KG1 (cell line): ENCODE measurements at places on chromosomes 11 and 22.

- no peak for DNase-seq
Observed at GRCh38 chr22:47409539-47410275, 647.3 kb downstream of the TBC1D22A start.

DNA sequence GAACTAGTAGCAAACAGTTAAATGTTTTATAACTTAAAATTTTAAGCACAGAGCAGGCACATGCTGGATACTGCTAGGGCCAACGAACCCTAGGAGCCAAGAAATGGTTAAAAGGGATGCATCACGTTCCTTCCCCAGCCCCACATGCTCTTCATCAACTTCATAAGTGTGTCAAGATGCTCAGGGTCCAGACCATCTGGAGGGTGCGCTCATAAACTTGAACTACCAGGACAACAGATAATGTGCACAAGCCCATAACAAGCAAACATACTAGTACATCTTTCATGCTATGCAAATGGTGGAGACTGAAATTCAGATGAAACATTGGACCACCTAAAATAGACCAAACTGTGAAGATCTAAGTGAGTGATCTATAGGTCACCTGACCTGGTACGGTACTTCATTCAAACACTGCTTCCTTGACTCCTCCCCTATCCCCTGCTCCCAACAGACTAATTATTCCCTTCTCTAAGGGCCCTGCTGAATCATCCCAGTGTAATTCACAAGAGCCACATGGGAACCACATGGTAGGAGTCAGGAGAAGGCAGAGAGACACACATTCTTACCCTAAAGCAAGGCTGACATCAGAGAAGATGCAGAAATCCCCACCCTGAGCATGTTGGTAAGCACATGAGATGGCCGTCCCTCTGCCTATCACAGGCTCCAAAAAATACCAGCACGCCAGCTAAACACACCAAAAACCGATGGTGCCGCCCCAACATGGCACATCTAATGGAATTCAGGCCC, 83.9 kb downstream of the ETS1 start:
- no peak for DNase-seq

- DNase-seq = no peak
Observed at GRCh38 chr22:26983311-26983710, 325.9 kb downstream of the MIAT start.

DNA sequence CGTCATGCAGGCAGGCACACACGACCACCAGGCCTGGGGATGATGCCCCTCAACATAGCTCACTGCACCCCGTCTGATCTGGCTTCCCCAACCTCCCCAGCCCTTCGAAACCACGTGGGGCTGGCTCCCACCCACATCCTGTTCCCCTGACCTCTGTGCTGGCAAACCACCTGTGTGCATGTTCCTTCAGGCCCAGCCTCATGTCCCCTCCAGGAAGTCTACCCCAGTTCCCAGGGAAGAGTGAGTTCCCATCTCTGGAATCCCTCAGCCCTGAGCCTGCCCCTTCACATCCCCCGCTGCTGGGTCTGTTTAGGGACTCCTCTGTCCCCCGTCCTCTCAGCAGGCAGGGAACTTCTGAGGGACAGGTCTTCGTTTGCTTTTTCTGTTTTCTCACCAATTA, 7.1 kb downstream of the SLC7A4 start:
- no peak for DNase-seq

DNA sequence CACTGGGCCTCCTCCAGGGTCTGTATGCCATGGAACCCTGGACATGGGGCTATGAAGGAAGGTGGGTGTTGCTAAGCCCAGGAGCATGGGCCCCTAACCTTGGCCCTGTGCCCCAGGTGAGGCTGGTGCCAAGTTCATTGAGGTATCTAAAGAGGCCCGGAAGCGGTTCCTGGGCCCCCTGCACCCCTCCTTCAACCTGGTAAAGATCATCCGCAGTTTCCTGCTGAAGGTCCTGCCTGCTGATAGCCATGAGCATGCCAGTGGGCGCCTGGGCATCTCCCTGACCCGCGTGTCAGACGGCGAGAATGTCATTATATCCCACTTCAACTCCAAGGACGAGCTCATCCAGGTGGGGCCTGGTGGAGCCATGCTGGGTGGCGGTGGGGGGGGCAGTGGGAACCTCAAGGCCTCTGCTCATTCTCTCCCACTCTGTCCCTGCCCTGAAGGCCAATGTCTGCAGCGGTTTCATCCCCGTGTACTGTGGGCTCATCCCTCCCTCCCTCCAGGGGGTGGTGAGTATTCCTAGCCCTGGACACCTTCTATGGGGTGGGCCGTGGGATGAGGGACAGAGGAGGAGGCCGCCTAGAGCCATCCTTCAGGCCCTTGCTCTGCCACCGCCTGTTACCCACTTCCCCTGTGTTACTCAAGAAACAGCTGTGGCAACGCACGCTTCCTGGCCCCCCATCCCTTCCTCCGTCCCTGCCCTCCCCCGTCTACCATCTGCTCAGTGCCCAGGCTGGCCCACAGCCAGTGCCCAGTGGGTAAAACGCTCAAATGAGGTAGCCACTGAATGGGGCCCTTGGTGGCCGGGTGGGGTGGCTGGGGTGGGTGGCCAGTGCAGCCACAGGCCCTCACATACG, 3.0 kb downstream of the PNPLA2 start:
- DNase-seq = no peak

- no peak for DNase-seq
Observed at GRCh38 chr11:134636071-134636470, 224.0 kb upstream of the B3GAT1 start.

DNA sequence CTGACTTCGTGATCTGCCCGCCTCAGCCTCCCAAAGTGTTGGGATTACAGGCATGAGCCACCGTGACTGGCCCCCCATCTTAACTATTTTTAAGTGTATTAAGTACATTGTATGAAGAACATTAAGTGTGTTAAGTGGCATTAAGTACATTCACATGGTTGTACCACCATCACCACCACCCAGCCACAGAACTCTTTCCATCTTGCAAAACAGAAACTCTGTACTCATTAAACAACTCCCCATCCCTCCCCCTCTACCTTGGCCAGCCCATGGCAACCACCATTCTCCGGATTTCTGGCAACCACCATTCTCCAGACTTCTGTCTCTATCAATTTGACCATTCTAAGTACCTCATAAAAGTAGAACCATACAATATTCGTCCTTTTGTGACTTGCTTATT, 17.8 kb upstream of the PEX26 start:
- DNase-seq = no peak

- no peak for DNase-seq
Observed at GRCh38 chr11:111297696-111298095, 650 bp upstream of the POU2AF3 start.

DNA sequence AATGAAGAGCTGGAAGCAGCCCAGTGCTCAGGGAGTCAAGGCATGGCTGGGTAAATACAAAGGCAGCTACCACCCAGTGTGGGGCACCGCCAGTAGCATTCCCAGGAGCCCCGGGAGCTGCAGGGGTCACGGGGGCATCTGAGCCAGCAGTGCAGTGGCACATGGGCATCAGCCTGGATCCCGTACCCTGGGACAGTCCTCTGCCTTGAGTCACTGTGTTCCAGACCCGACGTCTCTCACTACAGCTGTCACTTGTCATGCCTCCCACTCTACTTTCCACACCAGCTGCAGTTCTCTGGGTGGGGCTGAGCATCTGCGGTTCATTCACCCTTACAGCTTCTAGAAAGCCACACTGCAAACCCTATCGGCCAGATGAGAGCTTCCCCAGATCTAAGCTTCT, 29.6 kb downstream of the DHCR7 start:
- no peak for DNase-seq

DNA sequence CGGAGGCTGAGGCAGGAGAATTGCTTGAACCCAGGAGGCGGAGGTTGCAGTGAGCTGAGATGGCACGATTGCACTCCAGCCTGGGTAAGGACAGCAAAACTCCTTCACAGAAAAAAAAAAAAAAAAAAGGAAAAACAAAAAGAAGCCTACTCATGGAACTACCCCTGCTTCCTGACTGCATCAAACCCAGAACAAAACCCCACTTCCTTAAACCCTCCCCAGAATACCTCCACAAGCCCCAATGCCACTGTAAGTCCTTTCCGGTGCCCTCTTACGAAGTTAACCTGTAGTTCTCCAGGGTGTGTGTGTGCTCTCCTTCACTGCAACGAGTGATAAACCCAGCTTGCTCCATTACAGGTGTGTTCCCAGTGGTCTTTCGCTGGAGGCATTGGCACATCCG, 8.6 kb upstream of the TOLLIP start:
- no peak for DNase-seq

DNA sequence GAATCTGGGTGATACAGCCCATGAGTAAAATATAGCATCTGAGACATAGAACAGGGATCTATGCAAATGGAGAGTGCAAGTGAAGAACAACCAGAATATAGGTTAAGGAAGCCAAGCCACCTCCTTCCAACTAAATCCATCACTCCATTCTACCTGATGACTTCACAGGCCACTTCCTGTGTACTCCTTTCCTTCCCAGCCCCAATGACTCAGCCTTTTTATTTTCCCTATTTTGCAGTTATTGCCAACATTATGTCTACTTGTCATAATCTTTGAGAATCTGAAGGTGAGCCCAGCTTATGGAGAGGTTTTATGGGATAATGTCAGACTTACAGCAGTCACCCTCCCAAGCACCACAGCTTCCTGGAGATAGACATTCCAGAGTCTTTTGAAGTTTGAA, 1.4 kb upstream of the OR52M1 start:
- no peak for DNase-seq

GRCh38 chr11:121417055-121417551, 35.0 kb upstream of the SORL1 start:
- DNase-seq = peak; percentile 99

GRCh38 chr11:10376061-10376460, 71.2 kb downstream of the ADM start:
- DNase-seq = no peak

DNA sequence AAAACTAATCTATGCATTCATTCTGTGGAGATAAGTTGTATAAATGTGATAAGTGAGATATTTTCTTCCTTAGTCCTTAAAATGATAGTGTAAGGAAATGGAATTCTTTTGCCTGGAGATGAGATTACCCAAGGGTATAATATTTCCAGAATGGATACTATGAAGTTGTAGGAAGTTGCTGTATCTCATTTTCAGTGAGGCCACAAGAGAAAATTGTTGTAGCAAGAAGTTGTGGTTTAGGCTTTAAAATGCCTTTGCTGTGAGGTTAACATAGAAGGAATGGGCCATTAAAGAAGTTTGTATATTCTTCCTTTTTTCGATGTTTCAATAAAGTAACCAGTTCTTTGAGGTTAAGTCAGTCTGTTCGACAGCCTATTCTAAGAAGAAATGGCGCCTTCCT, 50.7 kb upstream of the LIN7C start:
- DNase-seq = no peak

DNA sequence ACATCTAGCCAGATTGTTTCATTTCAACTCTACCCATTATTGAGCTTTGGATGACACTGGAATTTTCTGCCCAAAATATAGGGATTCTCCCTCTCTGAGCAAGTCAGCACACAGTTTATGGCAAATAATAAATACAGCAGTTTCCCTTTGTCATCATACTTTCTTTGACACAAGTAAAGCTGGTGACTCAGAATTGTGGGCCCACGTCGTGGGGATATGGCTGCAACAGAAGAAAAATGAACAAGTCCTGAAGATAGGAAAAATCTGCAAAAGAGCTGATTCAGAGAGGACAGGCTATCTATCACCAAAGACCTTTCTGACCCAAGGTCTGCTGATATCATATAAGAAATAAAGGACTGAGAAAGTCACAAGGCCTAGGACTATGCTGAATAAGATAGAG, 236.3 kb upstream of the ZC3H12C start:
- no peak for DNase-seq

DNA sequence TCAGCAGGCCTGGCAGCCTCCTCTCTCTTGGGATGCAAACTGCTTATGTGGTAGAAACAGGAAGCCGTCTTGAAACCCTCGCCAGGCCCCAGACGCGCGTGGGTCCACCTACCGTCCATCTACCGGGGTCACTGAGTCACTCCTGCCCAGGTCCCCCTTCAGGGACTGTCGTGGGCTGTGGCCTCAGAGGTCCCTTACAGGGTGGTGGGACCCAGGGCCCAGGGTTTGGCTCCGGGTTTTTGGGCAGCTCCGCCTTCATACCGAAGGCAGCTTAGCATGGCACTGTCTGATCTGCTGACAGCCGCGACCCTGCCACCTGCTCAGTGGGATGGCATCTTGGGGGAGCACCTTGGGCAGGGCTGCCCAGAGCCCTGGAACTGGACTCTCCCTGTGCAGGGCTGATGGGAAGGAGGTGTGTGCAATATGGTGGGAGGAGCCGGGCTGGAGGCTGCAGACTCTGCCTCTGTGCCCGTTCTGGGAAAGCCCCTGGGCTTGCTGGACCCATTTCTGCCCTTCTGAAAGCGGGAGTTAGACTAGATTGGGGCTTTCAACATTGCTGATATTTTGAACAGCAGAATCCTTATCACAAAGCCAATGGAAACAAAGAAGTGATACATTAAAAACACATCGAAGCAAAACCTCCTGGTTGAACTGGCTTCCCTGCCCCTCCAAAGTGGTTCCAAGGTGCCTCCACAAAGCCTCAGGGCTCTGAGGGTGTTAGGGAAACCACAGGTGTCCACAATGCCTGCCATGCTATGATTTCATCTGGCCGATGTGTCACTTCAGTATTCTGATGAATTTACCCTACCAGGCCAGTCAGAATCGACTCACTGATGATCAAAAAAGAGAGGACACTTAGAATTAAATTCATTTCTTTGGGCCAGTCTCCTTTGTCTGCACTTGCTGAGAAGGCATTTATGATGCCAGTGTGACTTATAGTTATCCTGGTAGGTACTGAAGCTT, 316.5 kb downstream of the KIRREL3 start:
- no peak for DNase-seq

GRCh38 chr11:65425971-65426838, 3.6 kb downstream of the NEAT1 start:
- DNase-seq = peak; percentile 71

- no peak for DNase-seq
Observed at GRCh38 chr11:3162410-3163240, 2.5 kb downstream of the OSBPL5 start.

GRCh38 chr11:61258546-61258945, 17.6 kb downstream of the PGA5 start:
- DNase-seq = no peak

GRCh38 chr11:111370902-111371578, 8.0 kb downstream of the POU2AF1 start:
- DNase-seq = no peak

DNA sequence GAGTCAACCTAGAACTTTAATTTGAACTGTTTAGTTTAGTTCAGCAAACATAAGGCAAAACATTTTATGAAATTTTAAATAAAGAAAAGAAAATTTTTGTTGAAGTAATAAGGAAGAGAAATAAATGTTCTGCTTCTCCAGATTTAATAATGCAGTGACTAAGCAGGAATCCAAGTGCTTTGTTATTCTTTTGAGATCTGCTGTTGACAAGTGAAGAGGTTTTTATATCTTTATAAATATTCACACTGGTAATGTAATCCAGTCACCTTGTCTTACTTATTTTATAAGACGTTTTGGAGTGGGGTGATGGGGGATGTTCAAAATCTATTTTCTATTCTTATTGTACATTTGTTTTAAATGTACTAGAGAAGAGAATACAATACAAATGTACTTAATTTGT, 725.9 kb upstream of the CCDC179 start:
- DNase-seq = no peak

DNA sequence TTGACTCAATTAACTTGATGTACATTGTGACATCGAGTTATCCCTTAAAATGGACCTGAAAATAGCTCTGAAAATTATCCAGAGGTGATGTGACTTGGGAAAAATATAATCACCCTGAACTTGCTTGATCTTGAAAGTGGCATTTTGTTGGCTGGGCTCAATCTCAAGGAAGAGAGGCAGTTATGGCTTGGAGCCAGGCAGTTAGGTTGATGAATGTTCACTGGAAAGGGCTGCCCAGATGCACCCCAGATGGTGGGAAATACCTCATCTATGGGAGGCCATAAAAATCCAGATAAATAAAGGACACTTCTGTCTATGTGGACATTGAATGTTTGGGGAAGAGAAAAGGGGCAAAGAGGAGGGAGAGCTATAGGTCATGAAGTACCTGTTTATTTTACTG, 55.7 kb upstream of the OR5AN1 start:
- no peak for DNase-seq
